ENCODE measurements at places on chromosomes 13 and 19.

DNA sequence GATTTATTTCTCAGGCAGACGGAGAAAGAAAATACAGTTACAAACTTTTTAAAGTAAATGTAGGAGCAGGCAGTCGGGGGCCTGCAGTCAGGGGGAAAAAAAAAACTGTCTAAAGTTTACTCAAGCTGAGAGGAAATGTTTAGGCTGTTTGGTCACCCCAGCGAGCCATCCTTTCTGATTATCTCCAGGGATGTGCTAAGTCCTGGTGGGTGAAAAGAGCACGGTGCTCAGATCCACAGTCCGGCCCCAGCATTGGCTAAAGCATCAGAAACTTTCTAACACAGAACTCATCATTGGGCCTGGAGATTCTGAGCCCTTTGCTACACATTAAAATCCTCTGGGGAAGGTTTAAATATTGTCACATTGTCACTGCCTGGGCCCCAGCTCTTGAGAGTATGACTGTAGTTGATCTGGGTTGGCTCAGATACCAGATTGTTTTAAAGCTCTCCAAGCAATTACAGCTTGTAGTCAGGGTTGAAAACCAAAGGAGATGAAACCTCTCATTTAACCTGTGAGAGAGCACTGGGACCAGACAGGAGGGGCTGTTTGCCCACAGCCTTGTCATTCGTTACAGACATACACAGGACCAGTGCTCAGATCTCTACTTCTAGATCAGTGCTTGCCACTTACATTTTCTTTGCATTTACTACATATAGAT is 131.1 kb upstream of the HTR2A start:
- DNase-seq = no peak

- DNase-seq = peak; percentile 58
These were observed 6.2 kb upstream of the PTBP1 start for GRCh38 chr19:791007-791566.

GRCh38 chr13:81318231-81319019 is 977.5 kb upstream of the SPRY2 start:
- no peak for DNase-seq

DNA sequence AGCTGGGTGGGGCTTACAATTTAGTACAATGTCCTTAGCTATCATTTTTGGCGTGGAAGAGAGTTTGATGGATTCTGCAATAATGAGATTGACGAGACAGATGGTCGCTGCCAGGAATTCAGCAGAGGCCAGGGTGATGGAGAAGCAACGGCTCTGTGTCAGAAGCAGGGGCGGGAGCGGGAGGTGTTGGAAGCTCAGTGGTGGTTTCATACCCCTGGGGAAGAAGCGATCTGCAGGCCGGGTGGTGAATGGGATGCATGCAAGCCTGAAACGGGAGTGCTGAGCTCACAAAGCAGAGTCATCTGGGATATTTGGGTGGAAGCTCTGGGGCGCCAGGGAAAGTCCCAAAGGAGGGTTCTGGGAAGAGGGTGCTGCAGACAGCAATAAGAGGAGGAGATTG is 370.8 kb downstream of the ZNF536 start:
- no peak for DNase-seq

GRCh38 chr19:36605877-36606478 is 865 bp downstream of the ZNF382 start:
- peak; percentile 61 for DNase-seq

All from hematopoietic multipotent progenitor cell treated with erythropoietin and hydrocortisone succinate and interleukin-3 and kit ligand, for 4 days (in vitro differentiated cells).